Cortex of kidney (tissue), 1 donor: ENCODE measurements at places on chromosomes 5 and 9.

DNA sequence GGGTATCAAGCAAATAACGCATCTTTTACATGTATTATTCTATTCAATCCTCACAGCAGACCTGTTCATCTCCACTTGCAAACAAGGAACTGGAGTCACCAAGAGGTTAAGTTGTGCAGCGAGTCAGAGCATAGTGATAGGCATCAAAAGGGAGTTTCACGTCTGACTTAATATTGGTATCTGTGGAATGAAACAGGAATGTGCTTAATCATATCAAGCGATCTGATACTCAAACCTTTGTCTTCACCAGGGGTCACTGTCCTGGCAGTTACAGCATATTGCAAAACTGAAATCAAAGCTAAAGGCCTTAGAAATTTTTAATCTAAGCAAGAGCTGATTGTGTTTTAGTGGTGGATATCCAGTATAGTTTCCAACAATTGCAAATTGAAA, 271.6 kb downstream of the PLK2 start:
- no peak for DNase-seq

- DNase-seq = no peak
These were observed 66.1 kb upstream of the ADRA1B start for GRCh38 chr5:159850160-159850559.

GRCh38 chr9:136616948-136617695, 45.6 kb upstream of the EGFL7 start:
- no peak for DNase-seq

DNA sequence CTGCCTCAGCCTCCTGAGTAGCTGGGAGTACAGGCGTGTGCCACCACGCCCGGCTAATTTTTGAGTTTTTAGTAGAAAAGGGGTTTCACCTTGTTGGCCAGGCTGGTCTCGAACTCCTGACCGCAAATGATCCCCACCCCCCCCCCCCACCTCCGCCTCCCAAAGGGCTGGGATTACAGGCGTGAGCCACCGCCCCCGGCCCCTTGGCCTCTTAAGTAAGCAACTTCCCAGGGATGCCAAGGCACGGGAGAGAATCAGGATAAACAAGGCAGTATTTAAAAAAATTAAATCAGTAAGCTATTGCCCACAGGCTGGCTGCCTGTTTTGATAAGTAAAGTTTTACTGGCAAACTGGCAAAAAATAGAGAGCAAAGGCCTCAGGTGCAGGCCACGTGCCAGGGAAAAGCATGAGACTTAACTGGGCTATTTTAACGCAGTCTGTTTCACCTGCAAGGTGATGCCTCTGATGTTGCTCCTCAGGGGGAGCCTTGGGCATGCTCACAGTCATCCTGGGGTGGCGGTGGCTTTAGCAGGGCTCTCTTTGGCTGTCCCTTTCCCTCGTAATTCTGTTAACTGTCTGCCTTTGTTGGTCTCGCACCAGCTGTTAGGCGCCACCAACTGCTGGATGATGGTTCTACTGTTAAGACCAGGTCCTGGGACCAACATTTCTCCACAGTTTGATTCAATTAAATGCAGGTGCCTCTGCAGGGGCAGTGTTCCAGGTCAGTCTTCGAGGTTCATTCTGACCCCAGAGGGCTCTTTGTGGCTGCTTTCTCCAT, 19.4 kb upstream of the RNF130 start:
- DNase-seq = no peak

- DNase-seq = no peak
These were observed 160.1 kb upstream of the SHB start for GRCh38 chr9:38229104-38229500.

DNA sequence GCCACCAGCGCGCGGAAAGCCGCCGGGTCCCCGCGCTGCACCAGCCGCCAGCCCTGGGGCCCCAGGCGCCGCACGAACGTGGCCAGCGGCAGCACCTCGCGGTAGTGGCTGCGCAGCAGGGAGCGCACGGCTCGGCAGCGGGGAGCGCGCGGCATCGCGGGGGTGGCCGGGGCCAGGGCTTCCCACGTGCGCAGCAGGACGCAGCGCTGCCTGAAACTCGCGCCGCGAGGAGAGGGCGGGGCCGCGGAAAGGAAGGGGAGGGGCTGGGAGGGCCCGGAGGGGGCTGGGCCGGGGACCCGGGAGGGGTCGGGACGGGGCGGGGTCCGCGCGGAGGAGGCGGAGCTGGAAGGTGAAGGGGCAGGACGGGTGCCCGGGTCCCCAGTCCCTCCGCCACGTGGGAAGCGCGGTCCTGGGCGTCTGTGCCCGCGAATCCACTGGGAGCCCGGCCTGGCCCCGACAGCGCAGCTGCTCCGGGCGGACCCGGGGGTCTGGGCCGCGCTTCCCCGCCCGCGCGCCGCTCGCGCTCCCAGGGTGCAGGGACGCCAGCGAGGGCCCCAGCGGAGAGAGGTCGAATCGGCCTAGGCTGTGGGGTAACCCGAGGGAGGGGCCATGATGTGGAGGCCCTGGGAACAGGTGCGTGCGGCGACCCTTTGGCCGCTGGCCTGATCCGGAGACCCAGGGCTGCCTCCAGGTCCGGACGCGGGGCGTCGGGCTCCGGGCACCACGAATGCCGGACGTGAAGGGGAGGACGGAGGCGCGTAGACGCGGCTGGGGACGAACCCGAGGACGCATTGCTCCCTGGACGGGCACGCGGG, at the start of gene TERT:
Gene TERT (minus strand): TSS at position 234 of the 815 bp plus-strand sequence. CDS start 79 bp downstream, at position 155.
- DNase-seq = no peak

- no peak for DNase-seq
These were observed 16.6 kb upstream of the ANP32B start for GRCh38 chr9:97966493-97966892.

DNA sequence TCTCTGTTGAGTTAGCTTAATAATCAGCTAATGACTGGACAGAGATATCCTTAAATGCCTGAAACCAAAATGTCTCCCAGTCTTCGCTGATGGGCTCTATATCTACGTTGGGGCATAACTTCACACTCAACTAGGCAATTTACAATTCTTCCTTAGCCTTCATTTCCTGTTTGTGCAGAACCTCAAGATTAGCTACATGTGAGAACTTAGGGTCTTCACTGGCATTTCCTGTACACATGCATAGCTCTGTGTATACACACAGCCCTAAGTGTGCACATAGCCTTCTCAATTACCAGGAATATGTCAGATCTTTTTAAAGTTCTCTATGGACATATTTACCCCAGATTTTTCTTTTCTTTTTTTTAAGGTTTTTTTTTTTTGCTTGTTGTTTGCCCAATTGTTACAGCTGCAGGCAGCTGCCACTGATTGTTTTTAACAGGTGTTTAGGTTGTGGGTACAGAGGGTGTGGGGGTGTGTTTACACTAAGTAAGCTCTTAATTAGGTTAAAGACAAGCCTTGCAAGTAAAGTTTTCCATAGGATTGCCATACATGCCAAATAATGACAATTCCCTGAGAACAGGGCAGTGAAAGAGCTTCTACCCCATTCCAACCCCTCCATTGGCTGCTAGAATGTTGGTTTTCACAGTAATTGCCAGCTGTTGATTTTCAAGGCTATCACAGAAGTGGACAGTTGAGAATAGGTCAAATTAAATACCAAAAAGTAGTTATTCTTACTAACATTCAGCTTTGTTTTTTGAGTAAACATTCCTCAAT, 441.0 kb downstream of the TLE4 start:
- no peak for DNase-seq
